Activated CD4-positive, alpha-beta T cell treated with anti-CD3 and anti-CD28 coated beads for 1 hour (primary cell): ENCODE measurements at places on chromosomes 1 and 21.
A peak's percentile ranks its signal among the peaks of the same experiment; 100 is the strongest.

DNA sequence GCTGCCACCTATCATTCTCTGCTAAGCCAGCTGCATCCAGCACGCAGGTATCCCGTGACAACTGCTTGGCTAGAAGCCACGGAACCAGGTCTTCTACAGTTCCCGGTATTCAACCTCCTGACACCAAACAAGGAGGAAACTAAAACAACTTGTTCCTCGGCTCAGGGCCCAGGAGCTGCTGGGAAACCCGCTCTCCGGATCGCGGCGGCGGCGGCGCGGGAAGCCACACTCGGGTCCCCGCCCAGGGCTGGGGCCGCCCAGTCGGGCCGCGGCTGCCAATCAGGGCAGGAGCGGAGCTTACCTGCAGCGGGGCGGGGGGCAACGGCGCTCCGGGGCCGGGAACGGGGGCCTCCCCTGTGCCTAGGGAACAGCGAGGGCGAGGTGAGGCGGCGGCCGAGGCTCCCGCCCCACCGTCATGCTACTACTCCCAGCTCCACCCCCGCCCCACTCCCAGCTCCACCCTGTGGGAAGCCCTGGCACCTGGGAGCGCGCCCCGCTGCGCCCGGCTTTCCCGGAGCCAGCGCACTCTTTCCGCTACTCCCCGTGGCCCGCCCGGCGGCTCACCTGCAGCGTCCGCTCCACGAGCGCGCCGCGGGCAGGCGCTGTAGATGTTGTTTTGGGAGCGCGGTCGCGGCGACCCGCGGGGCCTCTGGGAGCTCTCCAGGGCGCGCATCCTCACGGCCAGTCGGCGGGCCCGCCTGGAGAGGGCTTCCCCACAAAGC, 12.1 kb downstream of the IL24 start:
- DNase-seq, result peak; percentile 35

- DNase-seq, result no peak
These were observed 98.3 kb downstream of the COQ8A start for GRCh38 chr1:227038401-227038800.

GRCh38 chr1:62131093-62131725, 63.4 kb upstream of the L1TD1 start:
- DNase-seq, result no peak

- peak; percentile 32 for DNase-seq
These were observed 1.1 kb downstream of the TAGLN2 start for GRCh38 chr1:159924025-159924790.

DNA sequence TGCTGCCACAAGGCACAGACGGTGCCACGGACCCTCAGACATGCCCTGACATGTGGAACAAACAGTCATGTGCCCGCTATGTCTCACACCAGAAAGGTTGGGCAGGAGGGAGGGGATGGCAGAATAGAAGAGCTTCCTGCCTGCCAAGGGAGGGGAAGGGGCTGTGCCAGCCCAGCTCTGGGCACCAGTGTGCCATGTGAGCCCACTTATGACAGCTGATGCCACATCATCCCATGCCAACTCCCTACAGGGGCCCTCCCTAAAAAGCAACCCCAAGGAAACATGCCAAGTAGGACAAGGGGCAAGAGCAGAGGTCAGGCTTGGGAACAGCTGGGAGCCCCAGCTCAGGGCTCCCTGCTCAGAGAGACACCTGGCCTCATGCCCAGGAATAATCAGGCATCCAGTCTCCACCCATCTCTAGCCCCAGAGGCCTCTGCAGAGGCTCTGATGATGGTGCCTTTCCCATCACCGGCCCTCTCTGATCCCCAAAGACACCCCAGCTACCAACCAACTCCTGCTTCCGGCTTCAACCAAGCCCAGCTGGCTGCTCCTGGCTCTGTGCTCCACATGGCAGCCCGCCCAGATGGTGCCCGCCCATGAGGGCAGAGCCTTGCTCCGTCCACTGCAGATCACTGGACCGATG, 10.3 kb downstream of the ADGRB2 start:
- DNase-seq, result no peak

DNA sequence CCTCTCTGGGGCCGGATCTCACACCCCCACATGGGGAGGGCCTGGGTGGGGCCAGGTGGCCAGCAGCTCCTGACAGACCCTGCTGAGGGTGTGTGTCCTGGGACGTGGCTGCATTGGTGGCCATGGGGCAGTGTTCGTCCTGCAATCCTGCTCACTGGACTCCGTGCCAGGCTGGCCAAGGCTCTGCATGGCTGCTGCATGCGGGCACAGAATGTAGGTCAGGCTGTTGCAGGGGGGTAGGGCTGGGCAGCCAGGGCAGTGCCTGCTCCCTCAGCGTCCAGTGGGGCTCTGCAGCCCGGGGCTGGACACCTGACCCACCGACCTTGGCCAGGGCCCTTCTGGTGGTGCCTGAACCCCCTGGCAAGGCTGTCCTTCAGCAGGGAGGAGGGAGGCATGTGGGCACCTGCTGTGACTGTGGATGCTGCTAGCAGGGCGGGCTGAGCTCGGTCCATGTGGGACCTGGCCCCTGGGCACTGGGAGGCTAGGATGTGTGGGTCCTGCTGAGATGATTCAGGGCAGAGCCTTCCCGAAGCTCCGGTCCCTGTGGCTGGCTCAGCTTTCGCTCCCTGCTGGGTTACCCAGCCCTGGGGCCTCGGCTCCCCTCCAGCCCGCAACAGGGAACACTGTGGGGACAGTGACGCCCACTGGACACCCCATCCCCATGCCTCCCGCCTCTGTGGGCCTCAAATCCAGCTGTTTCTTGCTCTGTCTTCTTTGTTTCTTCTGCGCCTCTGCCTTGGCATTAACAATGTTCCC, 14.9 kb upstream of the PLCH2 start:
- no peak for DNase-seq

DNA sequence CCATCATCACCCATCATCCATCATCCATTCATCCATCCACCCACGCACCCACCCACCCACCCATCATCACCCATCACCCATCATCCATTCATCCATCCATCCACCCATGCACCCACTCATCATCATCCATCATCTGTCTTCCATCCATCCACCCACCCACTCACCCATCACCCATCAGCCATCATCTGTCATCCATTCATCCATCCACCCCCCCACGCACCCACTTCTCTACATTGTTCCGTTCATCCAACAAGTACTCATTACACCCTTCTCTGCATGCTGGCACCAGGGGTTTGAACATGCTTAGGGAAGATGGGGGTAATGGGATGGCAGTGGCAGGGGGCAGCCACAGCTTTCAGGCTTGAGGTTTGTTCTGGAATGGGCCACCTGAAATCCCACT, 82.1 kb downstream of the ADARB1 start:
- no peak for DNase-seq

GRCh38 chr1:21867451-21867996, 55.5 kb downstream of the LDLRAD2 start:
- no peak for DNase-seq

- DNase-seq, result no peak
These were observed 1.5 kb downstream of the LHX8 start for GRCh38 chr1:75135573-75136194.

DNA sequence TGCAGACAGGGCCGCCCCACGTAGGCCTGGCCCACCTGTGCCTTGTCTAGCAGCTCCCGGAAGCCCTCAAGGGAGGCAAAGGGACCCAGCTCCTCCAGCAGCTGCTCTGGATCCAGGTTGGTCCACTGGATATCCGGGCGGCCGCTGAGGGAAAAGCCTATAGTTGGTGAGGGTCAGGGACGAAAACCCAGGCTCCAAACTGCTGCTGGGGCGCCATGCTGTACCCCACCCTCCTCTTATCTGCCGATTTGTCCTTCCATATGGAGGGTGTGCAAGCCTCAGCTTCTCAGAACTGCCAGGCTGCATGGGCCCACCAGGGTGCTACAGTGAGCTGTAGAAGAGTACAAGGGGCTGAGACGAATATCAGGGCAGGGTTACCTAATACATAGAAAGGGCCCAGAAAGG, 12.2 kb downstream of the PTCH2 start:
- DNase-seq, result no peak

- DNase-seq, result no peak
These were observed 24.5 kb downstream of the ELF3 start for GRCh38 chr1:202034683-202035462.

DNA sequence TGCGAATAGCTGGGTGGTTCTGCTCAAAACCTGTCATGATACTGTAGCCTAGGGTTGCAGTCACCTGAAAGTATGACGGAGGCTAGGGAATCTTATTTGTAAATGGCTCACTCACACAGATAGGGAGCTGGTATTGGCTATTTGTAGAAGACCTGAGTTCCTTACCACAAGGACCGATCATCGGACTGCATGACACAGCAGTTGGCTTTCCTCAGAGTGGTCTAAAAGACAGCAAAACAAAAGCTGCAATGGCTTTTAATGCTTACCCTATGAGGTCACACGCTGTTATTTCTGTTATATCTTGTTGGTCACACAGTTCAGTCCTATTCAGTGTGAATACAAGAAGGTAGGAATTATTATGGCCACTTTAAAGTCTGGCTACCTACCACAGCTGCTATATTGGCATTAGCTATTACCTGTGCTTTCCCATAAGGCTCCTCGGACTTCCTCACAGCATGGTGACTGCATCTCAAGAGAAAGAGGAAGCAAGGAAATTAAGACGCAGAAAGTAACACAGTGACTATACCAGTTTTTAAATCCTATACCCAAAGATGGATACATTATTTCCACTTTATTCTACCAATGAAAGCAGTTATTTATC, 68.4 kb upstream of the LRRC7 start:
- DNase-seq, result no peak

GRCh38 chr1:62530516-62531154, 66.7 kb upstream of the ANGPTL3 start:
- no peak for DNase-seq

DNA sequence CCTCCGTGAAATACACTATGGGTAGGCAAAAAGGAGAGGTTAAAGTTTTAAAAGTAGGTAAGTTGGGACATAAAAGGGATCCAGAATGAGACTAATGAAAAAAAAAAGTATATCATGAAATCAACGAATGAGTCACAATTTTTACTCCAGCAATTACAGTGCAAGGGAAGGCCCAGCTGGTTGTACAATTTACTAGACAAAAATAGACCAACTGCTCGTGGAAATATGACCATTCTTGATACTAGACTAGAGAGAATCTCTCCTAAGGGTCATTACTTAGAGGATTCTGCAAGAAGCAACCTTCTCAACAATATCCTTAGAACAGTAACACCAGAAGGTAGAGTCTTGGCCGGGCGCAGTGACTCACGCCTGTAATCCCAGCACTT, 55.1 kb upstream of the EFHD2 start:
- no peak for DNase-seq

- DNase-seq, result no peak
These were observed 17.6 kb upstream of the RGS1 start for GRCh38 chr1:192557841-192558595.

DNA sequence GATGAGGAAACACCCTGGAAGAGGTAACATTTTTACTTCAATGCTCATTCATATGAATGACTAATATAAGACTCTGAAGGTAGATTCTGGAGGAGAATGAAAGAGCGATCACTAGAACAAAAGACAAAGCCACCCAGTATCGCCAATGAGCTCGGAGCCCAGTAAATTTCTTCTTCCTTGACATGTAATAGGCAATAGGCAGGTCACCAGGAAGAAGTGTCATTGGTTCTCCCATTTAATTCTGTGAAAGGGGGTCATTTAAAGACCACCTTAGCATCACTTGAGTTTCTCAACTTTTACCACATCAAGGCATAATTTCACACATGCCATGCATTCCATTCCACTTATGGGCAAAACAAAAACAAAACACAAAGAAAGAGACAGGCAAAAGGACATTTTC, 7.9 kb downstream of the TNFSF18 start:
- DNase-seq, result no peak

DNA sequence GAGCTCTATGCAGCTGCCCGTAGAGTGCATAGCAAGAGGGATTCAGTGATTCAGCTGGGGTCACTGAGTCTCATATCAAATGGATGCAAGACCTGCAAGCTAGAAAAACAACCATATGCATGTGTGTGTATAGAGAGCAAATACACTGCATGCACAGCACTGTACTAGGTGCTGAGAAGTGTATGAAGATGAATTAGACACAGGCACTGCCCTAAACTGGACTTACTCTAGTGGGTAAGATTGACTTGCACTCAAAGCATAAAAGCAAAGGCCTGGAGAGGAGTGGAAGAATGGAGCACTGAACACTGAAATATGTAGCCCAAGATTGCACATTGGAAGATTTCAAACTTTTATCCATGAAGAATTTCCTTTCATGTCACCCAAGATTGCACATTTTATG, 5.5 kb upstream of the GBP1 start:
- no peak for DNase-seq

DNA sequence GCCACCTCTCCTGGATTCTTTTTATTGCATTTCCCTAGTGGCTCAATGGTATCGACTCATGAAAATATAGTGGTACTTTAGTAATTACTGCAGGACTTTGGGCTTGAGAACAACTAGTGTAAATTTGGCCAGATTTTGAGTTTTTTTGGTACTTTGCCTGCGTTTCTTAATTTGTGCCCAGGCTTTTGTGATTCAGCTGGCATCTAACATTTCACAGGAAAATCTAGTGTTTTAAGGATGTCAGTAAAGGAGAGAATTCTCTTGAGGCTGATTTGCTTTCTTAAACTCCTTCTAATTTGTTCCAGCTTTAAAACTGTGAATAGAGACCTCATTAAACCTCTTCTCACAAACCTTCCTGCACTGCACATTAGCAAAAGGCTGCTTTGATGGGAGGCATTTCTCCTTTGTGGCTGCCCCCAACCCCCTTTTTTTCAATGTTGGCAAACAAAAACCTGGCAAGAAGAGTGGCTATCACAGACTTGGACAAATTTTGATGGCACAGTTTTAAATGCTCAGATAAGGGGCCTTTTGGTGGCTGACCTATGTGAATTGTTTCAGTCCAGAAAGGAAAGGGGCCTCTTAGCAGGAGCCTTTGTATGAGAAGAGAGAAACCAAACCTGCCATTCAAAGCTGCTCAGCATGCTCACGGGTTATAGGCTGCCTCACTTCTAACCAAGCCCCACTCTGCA, 113.4 kb upstream of the RAVER2 start:
- DNase-seq, result no peak

DNA sequence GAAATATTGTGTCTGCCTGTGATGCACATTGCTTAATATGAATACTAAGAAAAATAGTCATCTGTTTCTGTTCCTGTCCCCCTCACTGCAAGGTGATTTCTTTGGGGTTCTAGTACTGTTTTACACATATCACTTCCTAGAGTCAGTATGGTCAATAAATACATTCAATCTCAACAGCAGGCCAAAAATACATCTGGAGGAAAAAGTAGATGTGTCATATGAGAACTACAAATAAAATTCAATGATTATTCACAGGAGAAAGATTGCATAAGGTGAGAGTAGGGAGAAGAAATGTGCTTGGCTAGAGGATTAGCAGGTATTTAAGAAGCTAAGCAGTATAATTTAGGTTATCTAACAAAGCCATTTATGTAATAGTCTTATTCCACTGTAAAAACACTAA, 45.3 kb upstream of the SAMSN1 start:
- no peak for DNase-seq

- DNase-seq, result no peak
These were observed 86.5 kb upstream of the RGS1 start for GRCh38 chr1:192489047-192489446.

DNA sequence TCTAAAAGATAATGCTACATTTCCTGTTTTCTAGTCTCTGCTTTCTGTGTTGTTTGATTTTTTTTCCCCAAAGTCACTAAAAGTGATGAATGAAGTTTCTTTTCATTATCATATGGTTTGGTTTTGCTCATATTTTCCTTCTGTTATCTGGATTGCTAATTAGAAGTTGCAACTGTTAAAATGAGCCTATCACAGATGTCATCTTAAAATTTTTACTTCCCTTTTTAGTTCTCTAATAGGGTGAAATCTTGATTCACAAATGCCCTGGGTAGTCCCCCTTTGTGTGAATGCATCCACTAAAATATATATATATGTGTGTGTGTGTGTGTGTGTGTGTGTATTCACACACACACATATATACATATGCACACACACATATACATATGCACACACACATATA, 144.1 kb downstream of the GREM2 start:
- no peak for DNase-seq
